ENCODE measurements at places on chromosomes 12 and 14. TPM values are rescaled to one million over a fixed set of nuclear protein-coding genes. Genes with fewer than 3 reads are reported as not detected.

DNA sequence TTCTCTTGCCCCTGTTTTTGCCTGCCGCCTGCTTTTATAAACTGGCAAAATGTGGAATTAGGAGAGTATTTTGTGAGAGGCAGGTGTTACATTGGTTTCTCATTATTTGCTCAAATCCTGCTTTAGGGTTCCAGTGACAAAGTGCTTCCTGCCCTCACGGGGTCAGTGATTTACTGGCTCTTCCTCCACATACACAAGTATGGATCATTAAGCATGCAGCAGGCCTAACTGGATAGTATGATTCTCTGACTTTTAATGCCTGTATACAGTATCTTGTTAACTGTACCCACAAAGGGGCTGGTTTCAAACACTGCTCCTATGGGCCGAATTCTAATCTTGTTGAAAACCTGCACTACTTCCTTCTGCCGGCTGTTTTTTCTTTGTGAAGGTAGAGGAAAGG lies 63.2 kb downstream of the PTCSC3 start:
- no peak for DNase-seq
- peaks cover 10% of the 10 kb centered on the region for H3K27me3 ChIP-seq
- H3K4me1 ChIP-seq, result no peaks in the 10 kb centered on the region
- H3K36me3 ChIP-seq, result no peaks in the 10 kb centered on the region
- no peak overlapping the region for H3K4me3 ChIP-seq

DNA sequence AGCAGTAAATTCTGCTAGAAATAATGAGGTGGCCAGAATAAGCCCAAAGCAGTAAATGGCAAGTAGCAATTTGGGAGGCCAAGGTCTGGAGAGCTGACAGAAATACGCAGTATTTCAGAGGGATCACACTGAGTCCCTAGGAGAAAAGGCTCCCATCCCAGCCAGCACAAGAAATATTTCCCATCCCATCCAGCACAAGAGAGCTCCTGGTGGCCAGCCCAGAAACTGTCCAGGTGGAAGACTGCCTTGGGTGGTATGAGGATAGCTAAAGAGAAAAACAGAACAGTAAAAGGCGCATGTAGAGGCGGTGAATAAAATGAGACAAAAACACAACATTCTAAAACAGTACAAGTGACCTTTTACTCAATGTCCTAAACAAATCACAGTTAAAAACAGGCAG lies 120.7 kb downstream of the HECTD4 start:
- DNase-seq, result no peak
- H3K4me3 ChIP-seq, result no peak overlapping the region
- H3K27ac ChIP-seq, result no peak overlapping the region
- H3K36me3 ChIP-seq, result peaks cover 6% of the 10 kb centered on the region

DNA sequence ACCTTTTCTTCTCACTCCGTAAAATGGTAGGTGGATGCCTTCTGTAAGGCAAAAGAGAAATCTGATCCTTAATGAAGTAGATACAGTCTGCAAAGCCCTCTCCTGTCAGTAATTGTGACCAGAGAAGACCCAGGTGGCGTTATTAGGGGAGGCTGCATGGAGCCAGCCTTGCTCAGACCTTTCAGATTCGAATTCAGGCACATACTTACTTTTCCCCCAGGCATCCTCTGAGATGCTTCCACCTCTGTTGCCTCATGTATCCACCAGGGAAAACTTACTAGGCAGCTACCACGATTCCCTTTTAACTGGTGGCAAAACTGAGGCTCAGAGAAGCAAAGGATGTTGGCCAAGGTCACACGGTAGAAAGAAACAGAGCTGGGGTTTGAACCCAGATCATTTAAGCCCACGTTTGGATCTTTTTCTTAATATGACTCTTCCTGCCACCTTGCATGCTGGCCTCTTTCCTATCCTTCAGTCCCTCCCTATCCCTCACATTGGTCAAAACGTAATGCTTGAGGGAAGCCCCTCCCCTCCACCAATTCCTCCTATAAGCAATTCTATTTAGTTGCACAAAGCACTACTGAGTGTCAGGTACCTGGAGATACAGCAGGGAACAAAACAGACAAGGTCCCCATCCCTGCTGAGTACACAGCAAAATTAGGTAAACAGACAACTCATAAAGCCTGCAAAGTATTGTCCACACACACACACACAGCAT lies 179.4 kb downstream of the KSR2 start:
- peaks cover 4% of the 10 kb centered on the region for H3K27me3 ChIP-seq
- no peaks in the 10 kb centered on the region for H3K4me1 ChIP-seq
- no peak overlapping the region for H3K4me3 ChIP-seq

GRCh38 chr12:29226616-29227015 lies 77.5 kb downstream of the FAR2 start:
- H3K27ac ChIP-seq, result no peak overlapping the region
- no peak overlapping the region for H3K4me3 ChIP-seq

DNA sequence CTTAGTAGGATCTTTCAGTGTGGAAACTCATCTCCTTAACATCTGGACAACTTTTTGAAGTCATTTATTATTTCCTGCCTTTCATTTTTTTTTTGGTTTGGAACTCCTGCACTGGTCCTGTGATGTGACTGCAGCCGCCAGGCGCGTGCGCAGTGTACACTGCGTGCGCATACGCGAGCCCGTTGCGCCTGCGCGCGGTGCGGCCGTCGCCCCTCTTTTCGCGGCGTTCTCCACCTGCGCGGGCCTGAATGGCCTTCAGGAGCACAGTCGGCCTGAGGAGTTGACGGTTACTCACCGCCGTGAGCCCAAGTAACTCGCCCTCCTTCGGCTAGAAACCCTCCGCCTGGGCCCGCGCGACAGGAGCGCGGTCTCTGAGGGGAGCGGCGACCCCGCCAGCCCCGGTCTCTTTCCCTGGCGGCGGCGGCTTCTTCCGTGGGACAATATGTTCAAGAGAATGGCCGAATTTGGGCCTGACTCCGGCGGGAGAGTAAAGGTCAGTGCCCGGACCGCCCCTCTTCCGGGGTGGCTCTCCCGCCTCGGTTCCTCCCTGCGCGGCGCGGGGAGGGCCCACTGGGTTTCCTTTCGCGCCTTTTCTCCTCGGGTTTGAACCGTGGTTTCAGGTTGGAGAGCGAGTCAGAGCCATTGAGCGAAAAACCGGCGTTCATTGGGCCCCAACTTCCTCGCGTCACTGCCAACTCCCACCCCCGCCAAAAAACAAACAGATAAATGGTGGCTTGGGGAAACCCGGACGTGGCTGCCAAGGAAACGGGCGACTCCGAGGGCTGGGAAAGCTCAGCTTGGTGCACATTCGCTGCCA lies at the start of gene YEATS4:
YEATS4 (plus strand) TSS at position 213 of the 817 bp plus-strand sequence; CDS start at position 443, 230 bp downstream.
- peak within 1 kb of the TSS; percentile 97 for H3K27ac ChIP-seq
- peaks cover 29% of the 10 kb centered on the region for H3K4me1 ChIP-seq
- peak; percentile 92 for DNase-seq
- peaks cover 1% of the 10 kb centered on the region for H3K27me3 ChIP-seq
- peaks cover 21% of the 10 kb centered on the region for H3K36me3 ChIP-seq

- H3K4me1 ChIP-seq, result no peaks in the 10 kb centered on the region
- H3K27ac ChIP-seq, result no peak overlapping the region
- DNase-seq, result no peak
- peaks cover 15% of the 10 kb centered on the region for H3K27me3 ChIP-seq
Measured at GRCh38 chr14:25090256-25090655, 40.3 kb upstream of the STXBP6 start.

The ACADS gene
- total RNA-seq, result 17.4 TPM

The DEPDC4 gene
- 2.9 TPM for total RNA-seq

The SLC6A15 gene
- 0.25 TPM for total RNA-seq

All from activated CD4-positive, alpha-beta T cell treated with anti-CD3 and anti-CD28 coated beads for 36 hours (primary cell).